ENCODE measurements at places on chromosomes 1 and 21.

DNA sequence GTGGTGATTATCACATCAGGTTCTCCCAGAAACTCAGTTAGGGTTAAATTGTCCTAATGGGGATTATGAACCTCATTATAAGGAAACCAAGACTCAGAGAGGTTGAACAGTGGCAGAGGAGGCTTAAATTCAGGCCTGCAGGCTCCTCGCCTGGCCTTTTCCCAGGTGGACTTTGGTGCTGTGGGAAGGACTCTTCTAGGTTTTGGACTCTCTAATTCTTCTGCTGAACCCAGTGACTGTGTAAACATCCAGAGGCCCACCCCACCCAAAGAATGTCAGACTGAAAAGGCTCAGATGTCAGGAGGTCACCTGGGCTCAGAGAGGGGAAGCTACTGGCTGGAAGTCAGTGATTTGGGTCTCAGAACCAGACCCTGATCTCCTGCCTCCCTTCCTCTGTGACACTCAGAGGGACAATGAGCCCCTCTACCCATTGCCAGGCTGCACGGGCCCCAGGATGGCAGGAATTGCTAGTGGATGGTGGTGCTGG is 2.5 kb downstream of the ZNF362 start:
- no peak for DNase-seq

DNA sequence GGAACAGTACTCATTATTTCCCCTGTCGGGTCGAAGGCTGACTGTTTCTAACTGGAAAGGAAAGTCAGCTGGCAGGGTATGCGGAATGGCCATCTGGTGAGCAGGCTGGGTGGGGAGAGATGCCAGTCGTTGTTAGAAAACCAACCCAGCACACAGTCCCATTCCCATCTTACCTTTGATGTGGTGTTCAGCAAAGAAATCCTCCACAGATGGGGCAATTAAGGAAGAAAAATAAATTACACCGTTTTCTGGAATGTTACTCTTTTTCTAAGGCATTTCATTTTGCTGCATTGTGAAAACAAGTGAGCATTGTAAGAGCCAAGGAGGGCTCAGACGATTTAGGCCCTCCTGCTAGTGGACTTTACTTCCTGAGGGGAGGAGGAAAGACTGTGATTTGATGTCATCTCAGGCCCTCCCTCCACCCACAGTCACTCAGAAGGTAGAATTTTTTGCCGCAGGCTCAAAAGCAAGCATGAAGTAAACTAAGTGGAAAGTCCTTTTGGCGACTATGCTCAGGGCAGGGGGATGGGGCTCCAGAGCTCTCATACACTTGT is at the start of gene SLC16A4:
Gene SLC16A4 (minus strand): TSS at position 335 of the 554 bp plus-strand sequence. CDS start 1,703 bp downstream, outside the sequence.
- no peak for DNase-seq

DNA sequence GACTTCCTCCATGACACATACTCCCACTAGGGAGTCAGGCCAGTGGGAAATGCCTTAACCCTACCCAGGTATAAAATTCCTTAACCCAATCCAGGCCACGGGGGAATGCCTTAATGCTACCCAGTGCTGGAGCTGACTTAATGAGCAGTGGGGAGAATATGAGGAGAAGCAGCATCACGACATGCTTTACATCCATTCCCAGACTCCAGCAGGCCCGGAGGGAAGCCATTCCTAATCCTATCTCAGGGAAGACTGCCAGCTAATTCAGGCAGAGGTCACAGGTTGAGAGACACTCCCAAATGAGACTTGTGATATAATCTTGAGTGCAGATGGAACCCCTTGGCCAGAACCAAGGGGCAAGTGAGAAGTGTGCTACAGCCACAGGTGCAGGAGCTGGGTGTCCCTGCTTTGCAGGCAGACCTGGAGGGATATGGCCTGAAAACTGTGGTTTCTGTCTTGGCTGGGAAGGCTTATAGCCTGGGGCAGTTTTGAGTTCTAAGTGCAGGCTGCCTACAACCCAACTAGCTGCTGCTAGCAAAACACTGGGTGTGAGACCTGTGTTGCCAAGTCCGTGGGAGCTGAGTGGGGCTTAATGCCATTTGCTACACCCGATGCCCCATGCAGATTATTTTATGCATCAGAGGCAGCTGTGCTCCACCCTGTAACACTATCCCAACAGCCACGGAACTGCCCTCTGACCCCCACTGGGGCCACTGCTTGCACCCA is 45.1 kb upstream of the GUCA2A start:
- DNase-seq: no peak

GRCh38 chr1:230429067-230429735 is 3.1 kb upstream of the PGBD5 start:
- no peak for DNase-seq

DNA sequence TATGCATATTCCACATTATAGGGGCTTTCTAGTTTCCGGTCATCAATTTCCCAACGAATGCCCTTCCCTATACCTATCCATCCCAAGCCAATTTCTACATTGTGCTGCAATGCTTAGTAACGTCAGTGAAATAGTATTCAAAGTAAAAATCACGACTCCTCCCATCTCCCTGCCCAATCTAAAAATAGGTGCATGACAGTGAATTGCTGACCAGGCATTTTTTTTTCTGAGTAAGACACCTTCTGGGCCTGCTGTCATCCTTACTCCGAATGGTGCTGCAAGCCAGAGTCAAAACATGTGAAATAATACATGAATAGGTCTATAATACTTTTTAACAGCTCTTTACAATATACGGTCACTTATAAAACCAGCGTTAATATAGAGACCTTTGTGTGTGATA is 120.2 kb downstream of the GREM2 start:
- DNase-seq: no peak

DNA sequence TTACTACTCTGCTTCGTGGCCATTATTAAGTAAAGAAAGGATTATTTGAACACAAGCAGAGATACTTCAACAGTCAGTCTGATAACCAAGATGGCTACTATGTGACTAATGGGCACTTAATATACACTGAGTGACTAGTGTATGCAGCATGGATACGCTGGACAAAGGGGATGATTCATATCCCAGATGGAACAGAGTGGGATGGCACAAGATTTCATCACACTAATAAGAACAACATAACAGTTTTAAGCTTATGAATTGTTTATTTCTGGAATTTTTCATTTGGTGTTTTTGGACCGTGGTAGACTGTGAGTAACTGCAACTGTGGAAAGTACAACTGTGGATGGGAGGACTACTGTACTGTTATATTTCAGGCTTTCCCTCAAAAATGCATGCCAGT is 9.4 kb downstream of the ZCCHC17 start:
- DNase-seq: no peak

DNA sequence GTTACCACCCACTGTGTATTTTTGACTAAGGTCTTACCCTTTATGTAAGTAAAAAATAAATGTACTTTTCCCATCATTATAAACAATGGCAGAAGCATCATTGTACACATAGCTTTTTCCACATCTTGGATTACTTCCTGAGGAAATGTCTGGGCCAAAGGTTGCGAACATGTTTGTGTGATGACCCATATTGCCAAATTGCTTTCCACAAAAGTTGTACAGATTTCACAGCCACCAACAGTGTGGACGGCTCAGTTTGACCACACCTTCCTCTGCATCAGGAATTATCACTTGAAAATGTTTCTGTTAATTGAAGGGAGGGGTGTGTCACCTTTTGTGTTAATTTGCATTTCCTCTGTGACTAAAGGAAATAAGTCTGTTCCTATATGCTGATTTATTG is 25.7 kb downstream of the AKNAD1 start:
- DNase-seq: no peak

- no peak for DNase-seq
These were observed 613.3 kb downstream of the PLPP3 start for GRCh38 chr1:55965981-55966461.

DNA sequence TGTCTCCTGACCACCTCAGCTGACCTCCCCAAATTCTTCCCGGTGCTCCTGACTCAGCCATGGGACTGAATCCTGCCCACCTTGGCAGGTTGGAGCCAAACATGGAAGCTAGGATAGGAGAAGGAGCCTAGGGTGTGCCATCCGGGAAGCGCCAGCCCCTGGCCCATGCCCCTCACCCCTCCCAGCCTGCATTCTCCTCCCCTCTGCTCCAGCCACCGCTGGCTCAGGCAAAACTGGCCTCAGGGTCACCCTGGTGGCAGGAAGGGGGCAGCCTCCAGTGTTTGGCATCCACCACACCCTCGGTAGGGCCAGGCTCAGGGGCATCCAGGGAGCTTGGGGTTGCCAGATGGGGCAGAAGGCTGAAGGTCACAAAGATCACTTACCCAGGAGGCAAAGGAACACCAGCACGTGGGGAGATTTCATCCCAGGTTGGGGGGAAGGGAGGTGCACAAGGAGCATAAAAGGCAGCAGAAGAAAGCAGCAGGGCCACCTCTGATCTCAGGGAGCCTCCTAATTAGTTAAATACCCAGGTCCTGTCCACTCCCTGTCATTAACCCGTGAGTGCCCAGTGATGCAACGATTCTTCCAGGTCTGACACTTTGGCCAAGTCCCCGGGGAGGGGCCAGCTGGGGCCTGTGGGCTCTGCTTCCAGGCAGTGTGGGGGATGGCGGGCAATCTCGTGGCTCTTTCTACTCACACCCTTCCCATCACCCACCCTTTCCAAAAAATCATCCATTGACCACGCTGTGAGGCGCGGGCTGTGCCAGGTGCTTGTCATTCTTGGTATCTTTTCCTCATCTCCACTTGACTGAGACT is at the start of gene PLA2G2E:
Gene PLA2G2E (minus strand): TSS at position 481 of the 816 bp plus-strand sequence. CDS start 58 bp downstream, at position 423.
- DNase-seq: no peak

GRCh38 chr1:52007215-52008002 is 16.9 kb upstream of the RAB3B start:
- DNase-seq: no peak

DNA sequence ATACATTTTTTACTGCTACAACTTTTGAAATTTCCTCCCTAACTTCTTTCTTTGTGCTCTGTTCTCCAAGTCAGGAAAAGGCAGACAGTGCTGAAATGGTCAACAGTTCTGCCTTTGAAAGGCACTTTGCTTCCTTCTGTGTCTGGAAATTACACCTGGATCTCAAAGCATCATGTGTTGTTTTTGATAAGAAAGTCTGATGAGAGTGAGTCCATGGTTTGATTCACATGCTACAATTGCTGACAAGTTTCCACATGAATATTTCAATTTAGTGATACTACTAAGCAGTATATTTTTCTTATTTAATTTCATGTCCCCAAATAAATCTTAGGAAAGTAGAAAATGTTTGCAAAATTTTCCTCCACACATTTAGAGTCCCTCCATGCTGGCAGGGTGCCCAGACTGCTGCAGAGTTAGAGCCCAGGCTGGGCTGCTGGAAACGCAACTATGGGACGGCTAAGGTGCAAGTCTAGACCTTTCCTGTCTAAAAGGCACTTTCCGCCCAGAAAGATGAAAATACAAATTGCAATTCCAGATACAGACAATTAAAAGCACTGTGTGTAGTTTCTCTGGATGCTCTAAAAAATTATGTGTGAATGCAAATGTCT is 96.6 kb upstream of the RUNX1 start:
- no peak for DNase-seq

GRCh38 chr1:1156140-1157032 is 17.3 kb upstream of the TTLL10 start:
- DNase-seq: no peak

DNA sequence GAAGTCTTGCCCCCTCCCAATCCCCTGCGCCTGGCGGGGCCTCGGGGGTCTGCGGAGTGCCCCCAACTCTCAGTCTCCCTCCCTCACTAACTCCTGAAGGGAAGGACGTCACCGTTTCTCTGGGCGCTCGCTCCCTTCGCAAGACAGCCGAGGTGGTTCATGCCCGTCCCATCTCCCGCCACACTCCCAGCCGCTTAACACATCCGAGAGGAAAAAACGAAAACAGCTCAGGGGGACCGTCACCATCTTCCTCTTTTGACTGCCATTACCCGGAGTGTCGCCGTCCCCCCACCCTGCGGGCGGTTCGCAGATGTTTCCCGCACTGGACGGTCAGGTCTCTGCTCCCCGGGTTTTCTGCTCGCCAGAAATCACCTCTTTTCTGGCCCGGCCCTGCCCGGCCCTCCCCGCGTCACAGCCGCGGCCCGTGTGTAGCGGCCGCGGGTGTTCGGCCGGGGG is 532 bp downstream of the ERO1B start:
- peak; percentile 16 for DNase-seq

DNA sequence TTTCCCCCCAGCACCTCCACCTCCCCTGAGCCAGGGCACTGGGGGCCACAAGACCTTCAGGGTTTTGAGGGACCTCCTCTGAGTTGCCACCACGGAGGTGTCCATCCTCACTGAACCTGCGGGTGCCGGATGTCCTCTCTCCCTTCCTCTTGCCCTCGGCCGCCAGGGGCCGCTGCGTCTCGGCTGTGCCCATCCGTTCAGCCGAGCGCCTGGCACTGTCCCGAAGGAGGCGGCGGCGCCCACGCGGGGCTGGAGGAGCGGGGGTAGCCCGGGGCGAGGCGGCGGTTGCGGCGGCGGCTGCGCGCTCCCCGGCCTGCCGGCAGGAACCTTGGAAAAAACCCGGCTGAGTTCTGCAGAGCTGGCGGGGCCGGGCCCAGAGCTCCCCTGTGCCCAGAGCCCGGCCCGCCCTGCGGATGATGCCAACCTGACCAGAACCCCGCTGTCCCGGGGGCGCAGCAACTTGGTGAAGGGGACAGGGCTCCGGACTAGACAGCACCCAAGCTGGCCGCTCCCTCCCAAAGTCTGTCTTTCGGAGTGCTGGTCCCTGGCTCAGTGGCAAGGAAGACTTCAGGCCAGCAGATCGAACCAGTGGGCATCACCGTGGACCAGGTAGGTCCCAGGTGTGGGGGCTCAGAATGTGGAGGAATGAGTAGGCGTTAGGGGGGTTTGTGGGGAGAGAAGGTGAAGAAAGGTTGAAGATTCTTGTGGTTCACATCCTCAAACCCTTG is 3.7 kb upstream of the PPM1J start:
- DNase-seq: peak; percentile 73

DNA sequence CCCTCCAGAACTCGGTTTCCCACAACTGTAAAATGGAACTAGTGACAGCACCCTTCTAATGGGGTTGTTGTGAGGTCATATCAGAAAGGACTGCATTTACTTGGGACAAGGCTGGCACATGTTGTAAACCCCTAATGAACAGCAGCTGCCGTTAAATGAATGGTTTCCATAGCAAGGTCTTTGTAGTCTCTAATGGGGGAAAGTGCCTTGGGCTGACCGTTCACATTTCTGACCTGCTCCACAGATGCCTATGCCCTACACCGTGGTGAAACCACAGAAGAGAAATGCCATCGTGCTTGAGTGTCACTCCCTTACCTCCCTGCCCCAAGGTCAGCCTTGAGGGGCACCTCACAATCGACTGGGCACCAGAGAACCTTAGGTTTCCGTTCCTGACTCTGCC is 143.1 kb downstream of the ZSCAN20 start:
- no peak for DNase-seq

- no peak for DNase-seq
These were observed 12.9 kb downstream of the PTPN14 start for GRCh38 chr1:214538496-214538895.
